Activated naive CD8-positive, alpha-beta T cell treated with anti-CD3 and anti-CD28 coated beads for 36 hours (primary cell): ENCODE measurements at places on chromosomes 1 and 21.

- DNase-seq = no peak
These were observed 3.1 kb upstream of the PER3 start for GRCh38 chr1:7780976-7781375.

DNA sequence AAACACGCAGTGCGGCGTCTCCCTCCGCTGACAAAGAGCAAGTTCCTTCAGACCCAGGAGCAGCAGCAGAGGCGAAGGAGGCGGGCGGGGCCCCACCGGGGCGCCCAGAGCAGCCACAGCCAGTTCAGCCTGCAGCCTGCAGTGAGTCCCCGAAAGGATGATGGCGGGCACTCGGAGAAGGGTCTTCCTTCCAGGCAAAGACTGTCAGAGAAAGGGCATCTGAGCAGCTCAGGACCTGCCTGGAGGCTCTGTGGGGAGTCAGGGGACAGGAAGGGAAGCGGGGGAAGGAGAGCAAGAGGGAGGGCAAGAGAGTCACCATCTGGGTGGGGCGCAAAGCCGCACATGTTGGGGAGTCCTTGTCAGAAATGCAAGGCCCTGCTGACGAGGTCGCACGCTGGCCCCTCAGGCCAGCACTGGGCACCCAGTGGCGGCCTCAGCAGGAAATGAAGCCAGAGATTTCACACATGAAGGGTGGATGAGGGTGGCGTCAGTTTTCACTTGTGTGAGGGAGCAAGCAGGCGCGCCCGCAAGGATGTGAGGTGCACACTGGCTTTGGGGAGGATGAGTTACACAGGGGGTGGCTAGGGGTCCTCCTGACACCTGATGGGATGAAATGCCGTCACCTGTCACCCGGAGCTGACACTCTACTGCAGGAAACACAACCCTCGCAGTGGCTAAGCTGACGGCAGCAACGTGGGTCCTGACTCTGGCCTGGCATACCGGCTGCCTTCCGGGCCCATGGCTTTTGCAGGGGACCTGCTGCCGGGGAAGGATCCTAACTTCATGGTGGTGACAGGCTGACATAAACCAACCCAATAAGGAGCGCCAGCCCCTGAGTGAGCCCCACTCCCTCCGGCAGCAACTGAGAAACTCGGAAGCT, 6.6 kb downstream of the LRRC47 start:
- no peak for DNase-seq

DNA sequence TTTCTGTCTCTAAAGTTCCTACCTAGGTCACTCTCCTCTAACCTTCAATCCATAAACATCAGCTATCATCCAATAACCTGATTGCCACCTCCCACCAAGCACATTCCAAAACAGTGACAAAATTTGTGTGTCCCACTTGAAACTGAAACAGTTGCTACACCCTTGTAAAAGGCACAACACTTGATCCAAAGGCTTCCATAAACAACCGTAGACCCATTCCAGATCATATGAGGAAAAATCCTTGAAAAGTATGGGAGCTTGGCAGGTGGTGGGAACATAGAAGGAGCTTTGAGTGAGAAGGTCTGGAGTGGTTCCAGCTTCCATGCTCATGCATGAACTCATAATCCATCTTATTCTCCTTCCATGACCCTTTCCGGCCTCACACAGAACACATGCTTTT, 82.0 kb upstream of the ATP1A1 start:
- no peak for DNase-seq

- DNase-seq = no peak
These were observed 587.2 kb downstream of the PTPRU start for GRCh38 chr1:29823561-29823960.

DNA sequence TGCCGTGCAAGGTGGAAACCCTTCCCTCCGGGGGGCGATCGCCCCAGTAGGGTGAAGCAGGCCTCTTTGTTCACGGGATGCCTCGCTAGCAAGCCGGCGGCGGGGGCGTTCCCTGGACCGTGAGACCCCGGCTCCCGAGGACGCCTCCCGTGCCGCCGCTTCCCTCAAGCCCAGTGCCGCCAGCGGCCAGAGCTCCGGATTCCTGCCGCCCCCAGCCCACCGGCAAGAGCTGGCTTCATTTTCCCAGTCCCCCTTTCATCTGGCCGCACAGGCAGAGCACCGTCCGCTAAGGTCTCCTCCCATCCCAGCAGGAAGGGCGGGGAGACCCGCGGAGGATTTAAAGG, 16.3 kb downstream of the IER5 start:
- DNase-seq = peak; percentile 53

GRCh38 chr1:201602413-201603265, 63.7 kb downstream of the NAV1 start:
- DNase-seq = no peak
